Coronary artery (tissue), 2 donors: ENCODE measurements at places on chromosomes 16 and 17.

GRCh38 chr16:4679850-4680636, 13.3 kb upstream of the NUDT16L1 start:
- DNase-seq = no peak

DNA sequence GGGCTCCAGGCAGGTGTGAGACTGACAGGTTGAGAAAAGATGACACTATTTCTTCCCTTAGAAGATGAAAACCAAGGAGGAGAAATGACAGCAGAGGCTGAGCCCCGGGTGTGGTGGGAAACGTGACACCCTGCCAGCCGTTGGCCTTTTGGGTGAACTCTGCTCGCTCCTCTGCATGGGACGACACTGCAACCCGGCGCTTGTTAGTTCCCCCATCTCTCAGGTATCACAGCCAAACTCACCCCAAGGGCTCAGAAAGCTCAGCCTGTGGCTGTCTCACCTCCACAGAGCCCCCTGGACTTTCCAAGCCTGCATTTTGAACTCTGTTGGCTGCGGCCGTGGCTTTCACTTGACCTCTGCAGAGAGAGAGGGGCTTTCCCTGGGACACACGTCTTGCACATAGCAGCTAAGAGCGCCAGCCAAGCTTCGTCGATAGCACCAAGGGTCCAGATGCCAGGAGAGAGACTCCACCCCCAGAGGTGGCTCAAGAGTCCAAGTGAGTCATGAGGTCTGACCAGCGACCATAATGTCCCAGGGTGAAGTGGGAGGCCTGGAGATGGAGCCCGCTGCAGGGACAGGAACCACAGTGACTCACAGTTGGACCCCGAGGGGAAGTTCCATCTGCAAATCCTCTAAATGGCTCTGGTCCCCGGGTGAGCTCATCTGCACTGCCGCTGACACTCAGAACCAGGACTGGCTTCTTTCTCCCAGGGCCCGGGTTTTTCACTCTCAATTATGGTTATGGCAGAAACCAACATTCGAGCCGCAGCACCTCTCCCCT, 301.9 kb downstream of the SOX9 start:
- DNase-seq = peak; percentile 78

- DNase-seq = no peak
Measured at GRCh38 chr16:49664221-49665215, 191.4 kb downstream of the ZNF423 start.

DNA sequence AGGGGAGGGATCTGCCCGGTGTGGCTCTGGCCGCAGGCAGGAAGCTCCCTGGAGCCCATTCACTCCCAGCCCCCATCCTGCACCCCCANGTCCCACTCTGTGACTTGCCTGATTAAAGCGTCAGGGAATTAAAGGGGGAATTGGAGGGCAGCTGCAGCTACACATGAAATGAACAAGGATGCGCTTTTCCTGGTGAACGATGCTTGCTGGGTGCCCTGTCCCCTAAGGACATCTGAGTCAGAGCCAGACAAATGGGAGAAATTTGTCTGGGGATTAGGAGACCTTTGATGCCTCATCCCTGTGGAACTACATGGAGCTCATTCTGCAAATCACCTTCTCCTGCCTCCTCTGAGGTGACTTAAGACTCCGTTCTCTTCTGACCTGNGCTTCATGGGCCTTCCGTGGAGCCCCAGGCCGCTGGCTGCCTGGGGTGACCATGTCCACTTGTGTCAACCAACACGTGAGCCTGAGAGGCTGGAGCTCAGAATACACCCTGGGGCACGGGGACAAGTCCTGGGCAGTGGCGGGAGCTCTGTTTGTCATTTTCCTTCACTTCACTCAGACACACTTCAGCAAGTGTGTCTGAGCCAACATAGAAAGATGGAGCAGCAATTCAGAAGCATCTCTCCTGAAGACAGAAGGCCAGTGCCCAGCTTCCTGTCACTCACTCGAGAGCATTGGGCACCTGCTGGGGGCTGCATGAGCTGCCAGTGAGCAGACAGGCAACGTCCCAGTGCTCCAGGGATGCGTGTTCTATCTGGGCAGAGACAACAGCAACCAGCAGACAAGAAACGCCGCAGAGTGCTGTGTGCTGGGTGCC, 54.1 kb downstream of the METRNL start:
- DNase-seq = peak; percentile 64

- no peak for DNase-seq
Measured at GRCh38 chr16:9495824-9496223, 404.4 kb downstream of the HAPSTR1 start.

- no peak for DNase-seq
Measured at GRCh38 chr17:37695726-37696125, 49.1 kb downstream of the HNF1B start.

- no peak for DNase-seq
Measured at GRCh38 chr16:62966626-62967025, 930.4 kb upstream of the CDH8 start.

DNA sequence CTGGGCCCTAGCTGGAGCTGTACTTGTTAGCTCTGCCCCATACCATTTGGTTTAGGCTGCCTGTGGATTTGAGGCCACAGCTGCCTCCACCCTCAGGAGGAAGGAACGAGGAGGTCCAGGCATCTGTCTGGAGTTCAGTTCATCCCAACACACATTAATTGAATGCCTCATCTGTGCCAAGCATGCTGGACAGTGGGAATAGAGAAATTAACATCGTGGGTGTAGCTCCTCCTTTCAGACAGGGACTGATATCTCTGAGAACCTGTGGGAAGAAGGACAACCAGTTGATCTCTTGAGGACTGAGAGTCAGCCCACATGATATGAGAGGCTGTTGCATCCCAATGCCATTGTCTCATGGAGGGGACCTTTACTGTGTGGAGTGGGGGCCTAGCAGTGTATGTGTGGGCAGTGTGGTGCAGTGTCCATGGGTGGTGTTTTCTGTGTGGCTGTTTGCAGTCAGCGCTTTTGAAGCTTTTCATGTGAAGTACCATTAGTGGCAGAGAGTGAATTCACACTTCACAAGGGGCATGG, 29.4 kb upstream of the DDX52 start:
- DNase-seq = no peak

DNA sequence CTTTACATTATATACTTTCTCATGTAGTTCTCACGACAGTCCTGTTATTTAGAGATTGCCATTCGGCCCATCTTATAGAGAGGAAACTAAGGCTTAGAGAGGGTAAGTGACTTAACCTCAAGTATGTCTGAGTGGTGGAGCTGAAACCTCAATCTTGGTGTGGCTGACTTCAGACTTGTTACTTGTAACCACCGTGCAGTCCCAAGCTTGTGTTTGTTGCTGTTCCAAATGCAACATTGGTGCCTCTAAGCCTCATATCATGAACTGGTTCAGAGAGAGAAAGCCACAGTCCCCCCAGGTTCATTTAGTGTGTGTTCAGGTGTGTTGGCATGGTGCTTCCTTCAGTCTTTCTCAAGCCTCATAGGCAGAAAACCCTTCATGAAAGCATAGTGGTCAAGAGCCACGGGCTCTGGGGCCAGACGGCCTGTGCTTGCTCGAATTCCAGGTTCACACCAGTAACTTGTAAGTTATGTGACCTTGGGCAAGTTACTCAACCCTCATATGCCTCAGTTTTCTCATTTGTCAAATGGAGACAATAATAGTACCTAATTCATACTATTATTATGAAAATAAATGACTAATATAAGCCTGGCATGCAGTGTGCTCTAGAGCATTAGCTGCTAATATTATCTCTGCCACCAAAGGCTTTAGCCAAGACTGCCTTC, 39.9 kb downstream of the CDH1 start:
- no peak for DNase-seq

DNA sequence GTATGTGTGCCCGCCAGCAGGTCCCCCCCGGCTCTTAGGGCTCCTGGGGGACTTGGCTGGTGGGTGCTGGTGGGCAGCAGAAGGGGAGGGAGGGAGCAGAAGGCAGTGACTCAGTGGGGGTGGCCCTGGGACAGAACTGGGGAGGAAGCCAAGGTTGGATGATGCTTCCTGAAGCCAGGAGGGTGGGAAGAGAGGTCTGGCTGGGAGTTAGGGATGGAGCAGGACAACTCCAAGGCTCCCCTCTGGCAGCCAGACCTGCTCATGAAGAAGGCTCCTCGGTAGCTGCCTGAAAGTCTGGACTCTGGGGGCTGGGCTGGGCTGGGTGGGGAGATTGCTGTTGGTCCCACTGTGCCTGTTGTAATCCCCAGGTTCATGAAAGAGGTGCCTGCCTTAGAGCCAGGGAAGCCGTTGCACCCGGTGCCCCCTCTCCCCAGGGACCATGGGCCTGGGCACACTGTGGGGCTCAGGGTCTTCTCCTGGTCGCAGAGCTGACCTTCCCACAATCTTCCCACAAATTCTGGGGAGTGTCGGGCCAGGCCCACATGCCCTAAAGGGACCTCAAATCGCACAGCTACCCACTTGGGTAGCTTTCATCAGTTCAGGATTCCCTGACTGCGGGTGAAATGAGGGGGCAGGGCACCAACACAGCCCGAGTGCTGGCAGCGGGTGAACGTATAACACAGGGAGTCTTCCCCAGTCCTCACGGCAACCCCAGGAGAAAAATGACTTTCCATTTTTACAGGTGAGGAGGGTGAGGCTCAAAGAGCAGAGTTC, 1.1 kb upstream of the PLEKHG4 start:
- no peak for DNase-seq

DNA sequence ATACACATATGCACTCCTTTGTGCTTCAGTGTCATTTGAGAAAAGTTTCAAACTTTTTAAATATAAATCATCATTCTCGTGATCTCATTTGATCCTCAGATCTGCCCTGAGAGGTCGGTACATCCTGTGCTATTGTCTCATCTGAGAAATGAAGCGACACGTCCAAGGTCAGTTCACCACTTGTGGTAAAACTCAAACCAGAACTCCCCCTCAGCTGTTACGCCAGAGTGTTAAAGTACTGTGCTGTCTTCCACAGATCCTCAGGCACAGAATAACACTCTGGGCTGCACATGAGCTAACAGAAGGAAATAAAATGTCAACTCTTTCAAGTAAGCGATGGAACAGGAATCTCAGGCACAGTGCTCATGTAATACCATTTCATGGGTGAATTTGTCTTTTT, 31.4 kb downstream of the ANKFN1 start:
- no peak for DNase-seq

DNA sequence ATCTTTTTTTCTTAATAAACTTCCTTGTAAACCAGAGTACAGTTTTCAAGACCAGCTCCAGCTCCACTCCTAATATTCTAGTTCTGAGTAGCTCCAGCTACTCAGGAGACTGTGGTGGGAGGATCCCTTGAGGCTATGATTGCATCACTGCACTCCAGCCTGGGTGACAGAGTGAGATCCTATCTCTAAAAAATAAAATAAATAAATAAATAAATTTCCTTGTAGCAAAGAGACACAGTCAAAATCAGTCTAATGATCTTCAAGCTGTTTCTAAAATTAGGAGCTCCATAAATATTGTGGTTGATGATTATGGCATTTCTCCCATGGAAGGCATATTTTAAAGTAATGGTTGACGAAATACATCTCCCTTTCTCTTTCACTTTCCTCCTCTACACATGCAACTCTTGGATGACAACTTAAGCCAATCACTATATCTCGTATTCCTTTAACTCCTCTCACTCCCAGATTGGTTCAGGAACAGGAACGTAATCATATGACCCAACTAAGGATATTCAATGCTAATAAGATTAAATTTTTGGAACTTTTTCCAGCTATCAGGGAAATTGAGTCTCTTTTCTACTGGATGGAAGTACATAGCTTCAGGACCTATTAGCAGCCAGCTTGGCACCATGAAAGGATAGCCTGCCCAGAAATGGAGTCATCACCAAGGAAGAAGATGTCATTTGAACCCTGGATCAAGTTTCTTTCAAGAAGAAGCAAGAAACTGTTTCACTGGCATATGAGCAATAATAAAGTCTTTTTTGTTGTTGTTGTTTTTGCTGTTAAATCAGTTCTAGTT, 42.1 kb upstream of the TAOK1 start:
- DNase-seq = no peak

DNA sequence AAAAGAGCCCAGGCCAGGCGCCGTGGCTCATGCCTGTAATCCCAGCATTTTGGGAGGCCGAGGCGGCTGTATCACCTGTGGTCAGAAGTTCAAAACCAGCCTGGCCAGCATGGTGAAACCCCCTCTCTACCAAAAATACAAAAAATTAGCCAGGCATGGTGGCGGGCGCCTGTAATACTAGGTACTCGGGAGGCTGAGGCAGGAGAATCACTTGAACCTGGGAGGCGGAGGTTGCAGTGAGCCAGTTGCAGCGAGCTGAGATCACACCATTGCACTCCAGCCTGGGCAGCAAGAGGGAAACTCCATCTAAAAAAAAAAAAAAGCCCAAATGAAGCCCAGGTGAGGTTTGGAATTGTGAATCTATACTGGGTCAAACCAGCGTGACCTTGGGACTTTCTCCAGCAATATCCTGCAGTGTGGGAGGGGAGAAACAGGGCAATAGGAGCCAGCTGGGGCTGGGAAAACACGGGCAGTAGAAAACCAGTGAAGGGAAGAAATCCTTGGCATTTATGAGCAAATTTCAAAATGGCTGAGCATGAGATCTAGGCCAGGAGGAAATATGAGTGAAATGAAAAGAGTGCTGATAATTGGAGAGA, 8.2 kb upstream of the DHX8 start:
- no peak for DNase-seq

DNA sequence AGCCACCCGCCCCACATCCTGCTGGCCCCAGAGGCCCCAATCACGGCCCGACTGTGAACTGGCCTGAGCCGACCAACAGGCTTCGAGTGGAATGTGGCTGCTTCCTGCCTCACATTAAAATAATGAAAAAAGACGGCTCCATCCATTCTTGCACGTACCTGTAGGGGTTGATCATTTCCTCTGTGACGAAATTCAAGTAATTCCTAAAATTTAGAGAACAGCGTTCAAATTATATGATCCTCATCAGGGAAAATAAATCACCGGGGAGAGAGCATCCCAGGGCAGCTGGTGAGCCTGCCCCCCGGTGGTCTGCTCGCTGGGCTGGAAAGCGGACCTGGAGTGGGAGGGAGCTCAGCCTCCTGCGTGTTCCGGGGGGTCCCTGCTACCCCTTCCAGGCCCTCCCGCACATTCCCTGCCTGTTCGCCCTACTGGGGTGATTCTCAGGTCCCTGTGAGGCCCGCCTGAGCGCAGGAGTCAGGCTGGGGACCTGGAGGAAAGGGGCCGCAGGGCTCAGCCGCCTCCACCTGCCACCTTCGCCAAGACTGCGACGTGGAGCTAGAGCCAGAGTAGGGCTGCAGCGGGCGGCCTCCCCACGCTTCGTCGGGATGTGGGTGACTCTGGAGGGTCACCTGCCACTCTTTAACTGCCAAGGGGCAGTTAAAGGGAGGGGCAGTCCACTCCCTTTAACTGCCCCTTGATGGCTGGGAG, 28.9 kb downstream of the SLC7A5 start:
- no peak for DNase-seq

GRCh38 chr16:82633964-82634600, 7.3 kb downstream of the CDH13 start:
- DNase-seq = no peak

DNA sequence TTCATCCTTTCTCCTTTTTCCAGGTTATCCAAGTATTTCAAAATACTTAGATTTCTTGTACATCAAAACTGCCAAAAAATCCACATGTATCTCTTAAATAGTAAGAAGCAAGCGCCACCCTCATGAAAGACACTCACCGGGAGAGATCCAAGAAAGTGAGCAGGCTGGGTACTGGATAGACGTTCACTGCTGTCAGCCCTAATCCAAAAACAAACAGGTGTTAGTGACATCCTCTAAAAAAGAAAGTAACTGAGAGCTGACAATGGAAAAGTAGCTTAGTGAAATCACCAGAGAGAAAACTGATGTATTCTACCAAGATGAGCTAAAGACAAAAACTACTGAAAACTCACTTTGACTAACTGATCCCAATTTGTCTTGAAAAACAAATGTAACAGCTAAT, 46.1 kb downstream of the MARVELD3 start:
- DNase-seq = no peak
